ENCODE measurements at places on chromosomes 13 and 19.

GRCh38 chr19:33878910-33879810 lies 82.5 kb downstream of the KCTD15 start:
- no peak for DNase-seq

GRCh38 chr13:102089177-102089576 lies 312.7 kb downstream of the FGF14 start:
- DNase-seq, result no peak

DNA sequence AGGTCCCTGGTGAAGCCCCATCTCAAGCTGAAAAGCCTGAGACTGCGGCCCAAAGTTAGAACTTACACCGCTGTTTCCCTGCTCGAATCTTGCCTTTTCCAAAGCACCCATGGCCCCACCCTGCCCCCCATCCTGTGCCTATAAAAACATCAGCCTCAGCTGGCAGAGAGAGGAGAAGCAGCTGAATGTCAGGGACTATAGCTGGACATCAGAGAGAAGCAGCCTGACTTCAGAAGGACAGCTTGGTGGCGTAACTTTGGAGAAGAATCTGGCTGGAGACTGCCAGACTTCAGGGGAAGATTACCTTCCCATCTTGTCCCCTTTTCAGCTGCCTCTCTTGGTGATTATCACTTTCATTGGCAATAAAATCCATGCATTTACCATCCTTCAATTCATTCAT lies 9.3 kb upstream of the RCBTB2 start:
- no peak for DNase-seq

DNA sequence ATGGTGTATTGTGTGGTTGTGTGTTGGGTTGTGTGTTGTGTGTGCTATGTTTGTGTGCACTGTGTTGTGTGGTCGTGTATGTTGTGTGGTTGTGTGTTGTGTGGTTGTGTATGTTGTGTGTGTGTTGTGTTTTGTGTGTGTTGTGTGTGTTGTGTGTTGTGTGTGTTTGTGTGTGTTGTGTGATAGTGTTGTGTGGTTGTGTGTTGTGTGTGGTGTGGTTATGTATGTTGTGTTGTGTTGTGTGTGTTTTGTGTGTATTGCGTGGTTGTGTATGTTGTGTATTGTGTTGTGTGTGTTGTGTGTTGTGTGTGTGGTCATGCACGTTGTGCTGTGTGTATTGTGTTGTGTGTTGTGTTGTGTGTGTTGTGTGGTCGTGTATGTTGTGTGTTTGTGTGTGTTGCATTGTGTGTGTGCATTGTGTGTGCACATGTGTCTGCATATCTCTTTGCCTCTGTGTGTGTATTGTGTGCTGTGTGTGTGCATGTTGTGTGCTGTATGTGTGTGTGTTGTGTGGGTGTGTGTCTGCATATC lies 2.9 kb downstream of the C3 start:
- DNase-seq, result no peak

- DNase-seq, result no peak
These were observed 320.6 kb downstream of the FOXO1 start for GRCh38 chr13:40345654-40346372.

DNA sequence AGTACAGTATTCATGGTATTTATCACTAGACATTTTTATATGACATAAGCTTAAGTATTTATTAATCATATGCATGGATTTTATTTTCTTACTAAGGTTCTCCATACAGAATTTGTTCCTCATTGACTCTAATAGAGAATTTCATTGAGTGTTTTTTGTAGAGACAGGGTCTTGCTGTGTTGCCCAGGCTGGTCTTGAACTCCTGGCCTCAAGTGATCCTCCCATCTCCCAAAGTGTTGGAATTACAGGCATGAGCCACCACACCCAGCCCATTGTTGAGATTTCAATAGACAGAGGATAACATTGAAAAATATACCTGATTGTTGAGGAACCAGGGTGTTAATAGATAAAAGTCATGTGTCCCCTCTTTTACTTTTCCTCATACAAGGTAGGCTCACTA lies 26.1 kb downstream of the IPO5 start:
- no peak for DNase-seq

- DNase-seq, result no peak
These were observed 116.1 kb downstream of the STARD13 start for GRCh38 chr13:33169273-33169980.

DNA sequence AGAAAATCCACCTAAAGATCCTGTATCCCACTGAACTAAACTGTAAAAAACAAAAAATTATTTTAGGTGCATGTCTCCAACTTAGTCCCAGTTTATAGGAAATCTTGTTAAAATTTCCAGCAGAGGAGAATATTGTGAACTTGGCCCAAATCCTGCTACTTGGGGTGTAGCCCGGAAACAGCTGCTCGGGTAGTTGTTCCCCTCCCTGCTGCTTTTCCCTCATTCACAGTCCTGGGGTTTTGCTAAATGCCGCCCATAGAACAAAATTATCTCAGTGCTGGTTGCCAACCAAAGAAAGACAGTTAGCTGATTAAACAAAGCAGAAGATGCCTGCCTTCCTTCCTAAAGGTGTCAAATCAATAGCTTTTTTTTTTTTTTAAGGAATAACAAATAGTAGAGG lies 330.5 kb upstream of the KLF12 start:
- DNase-seq, result no peak

DNA sequence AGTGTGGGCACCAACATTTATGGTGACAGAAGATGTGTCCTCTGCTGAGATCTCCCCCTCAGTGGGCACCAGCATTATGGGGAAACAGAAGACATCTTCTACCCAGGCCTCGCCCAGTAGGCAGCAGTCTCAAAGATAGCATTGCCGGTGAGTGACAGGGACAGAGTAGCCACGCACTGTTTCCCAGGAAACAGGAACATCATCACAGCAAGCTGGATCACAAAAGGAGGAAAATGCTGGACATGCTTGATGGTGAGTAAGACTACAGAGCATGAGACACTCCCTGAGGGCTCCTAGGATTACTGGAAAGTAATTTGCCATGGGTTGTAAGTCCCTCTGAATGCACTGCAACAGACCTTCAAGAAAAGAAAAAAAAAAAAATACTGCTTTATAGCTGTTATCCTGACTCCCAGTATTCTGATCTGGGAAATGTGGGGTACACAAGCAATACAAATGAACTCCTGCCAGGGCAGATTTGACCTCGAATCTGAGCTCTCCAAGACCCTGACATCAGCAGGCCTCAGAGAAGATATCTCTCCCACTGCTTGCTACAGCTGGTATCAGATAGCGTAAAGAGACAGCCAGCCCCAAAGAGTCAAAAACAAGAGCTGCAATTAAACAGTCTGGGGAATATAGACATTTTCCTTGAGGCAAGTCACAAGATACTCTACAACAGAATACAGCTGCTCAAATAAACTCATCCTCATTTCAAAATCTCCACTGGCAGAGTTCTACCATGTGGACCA lies 180.4 kb downstream of the RBM26 start:
- DNase-seq, result no peak

- DNase-seq, result no peak
These were observed 6.3 kb downstream of the REX1BD start for GRCh38 chr19:18594824-18595373.

DNA sequence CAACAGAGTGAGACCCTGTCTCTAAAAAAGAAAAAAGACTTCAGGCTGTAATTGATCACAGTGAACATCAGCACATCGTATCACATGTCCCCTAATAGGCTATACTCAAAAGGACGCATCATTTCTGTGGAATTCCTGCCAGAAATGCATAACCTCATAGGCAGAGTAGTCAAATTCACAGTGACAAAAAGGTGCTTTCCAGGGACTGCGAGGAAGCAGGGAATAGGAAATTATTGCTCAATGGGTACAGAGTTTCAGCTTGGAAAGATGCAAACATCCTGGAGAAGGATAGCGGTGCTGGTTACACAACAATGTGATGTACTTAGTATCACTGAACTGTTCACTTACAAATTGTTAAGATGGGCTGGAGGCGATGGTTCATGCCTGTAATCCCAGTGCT lies 41.1 kb upstream of the MRI1 start:
- no peak for DNase-seq

- no peak for DNase-seq
These were observed 29.3 kb downstream of the ZNF566 start for GRCh38 chr19:36460046-36460445.

DNA sequence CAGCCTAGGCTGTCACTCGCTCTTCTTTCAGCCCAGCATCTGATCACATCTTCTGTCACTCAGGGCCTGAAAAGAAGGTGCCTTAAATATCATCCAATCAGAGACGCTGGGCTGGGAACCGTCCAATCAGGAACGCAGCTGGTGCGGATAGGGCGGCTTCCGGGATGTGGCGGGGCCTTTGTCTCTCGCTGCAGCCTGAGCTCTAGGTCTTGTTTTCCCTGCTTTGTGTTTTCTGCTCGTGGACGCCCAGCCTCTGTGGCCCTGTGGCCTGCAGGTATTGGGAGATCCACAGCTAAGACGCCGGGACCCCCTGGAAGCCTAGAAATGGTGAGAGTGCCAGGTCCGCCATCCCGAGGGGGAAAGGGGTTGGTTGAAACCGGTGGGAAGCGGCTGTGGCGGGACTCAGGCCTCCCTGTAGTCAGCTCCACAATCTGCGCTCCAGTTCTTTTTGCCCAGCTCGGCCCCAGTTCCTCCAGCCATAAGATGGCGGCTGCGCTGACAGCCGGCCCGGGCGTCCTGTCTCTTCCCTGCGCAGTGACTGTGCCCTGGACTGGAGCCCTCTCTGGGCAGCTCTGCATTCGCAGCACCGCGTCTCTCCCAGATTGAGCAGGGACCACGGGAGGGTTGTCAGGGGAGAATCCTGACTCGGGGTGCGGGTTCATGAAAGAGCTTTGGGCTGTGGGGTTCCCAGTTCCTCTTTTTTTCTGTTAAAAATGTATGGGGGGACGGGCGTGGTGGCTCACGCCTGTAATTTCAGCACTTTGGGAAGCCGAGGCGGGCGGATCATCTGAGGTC lies at the start of gene ZNF85:
Gene ZNF85, plus strand, starts transcription at position 175 of the 795 bp plus-strand sequence. Its CDS starts 150 bp downstream, at position 325.
- peak; percentile 78 for DNase-seq

GRCh38 chr13:110312339-110313031 lies 5.4 kb downstream of the COL4A2 start:
- DNase-seq, result no peak

GRCh38 chr19:49741210-49741844 lies 21.8 kb downstream of the TSKS start:
- no peak for DNase-seq

- DNase-seq, result no peak
These were observed 606.0 kb downstream of the EFNB2 start for GRCh38 chr13:105929505-105929904.

DNA sequence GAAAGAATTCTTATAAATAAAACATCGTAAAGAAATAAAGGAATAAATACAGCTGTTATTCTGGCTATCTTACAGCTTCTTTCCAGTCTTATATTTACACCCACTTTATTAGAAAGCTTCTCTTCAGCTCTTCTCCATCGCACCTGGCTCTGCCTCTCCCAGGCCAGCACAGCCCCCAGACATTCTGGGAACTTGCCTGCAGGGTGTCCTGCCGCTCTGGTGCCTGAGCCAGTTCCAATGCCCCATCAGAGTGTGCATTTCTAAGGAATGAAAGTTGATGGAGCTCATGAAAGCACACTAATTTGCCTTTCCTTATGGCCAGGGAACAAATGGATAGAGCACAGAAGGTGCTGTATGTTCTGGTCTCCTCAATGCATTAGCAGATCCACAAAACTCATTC lies 68.7 kb downstream of the MIPEP start:
- DNase-seq, result no peak

- no peak for DNase-seq
These were observed 157.5 kb downstream of the DLEU7 start for GRCh38 chr13:50685956-50686355.

DNA sequence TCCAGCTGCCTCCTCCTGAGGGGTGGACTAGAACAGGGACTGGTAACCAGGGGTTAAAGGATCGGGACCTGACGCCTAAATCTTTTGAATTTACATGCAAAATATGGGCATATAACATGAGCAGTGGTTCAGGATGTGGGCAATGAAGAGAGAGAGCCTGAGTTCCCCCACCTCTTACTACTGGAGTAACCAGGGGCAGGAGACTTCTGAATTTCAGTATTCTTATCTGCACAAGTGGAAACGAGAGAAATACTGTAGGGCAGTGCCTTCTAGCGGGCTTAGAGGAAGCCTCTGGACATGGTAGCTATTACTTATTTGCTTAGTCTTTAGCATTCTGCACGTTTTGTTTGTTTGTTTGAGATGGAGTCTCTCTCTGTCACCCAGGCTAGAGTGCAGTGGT lies 26.3 kb downstream of the BCAT2 start:
- no peak for DNase-seq

DNA sequence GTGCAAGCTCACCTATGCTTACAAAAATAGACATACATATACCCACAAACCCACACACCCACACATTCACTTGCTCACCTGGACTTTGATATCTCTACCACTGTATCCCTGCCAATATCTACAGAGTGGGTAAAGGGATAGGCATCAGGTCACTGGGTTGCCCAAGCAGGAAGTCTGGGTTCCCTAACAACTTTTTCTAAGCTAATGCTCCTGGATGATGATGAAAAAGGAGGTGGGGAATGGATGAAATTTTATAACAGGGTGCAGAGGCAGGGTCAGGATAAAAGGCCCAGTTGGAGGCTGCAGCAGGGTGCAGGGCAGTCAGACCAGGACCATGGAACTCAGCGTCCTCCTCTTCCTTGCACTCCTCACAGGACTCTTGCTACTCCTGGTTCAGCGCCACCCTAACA lies at the start of gene CYP2B6:
Gene CYP2B6, plus strand, starts transcription at position 311 of the 410 bp plus-strand sequence. Its CDS starts 24 bp downstream, at position 335.
- no peak for DNase-seq

DNA sequence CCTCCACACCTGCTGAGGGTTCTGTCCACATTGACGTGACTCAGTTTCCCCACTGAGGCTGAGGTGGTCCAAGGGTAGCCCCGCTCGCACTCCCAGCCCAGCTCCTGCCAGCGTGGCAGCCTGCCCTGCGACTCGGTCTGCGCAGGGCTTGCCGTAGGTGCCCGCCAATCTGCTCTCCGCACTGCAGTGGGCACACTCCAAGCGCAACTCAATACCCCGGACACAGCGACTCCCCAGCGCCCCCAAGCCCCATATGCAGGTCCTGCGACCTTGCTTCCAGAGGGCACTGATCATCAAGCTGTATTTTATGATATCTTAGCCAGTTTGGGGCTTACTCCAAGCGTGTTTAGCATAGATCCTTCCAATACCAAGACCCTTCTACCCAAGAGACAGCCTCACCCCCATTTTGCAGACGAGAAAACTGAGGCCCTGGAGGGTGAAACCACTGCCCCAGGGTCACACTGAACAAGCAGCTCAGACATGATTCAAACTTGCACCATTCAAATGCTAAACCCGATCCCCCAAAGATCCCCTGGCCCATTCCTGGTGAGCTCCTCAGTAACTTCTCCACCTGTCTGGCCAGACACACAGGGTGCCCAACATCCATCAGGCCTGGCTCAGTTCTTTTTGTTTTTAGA lies 13.5 kb downstream of the PTPRS start:
- DNase-seq, result no peak

GRCh38 chr13:98707281-98707999 lies 45.0 kb downstream of the SLC15A1 start:
- DNase-seq, result no peak

GRCh38 chr13:46598820-46599180 lies 45.8 kb downstream of the LRCH1 start:
- DNase-seq, result no peak
